Stromal cell of bone marrow (primary cell): ENCODE measurements at places on chromosomes 2 and 18.

GRCh38 chr2:107817378-107817777, 9.3 kb upstream of the RGPD4 start:
- DNase-seq, result no peak

DNA sequence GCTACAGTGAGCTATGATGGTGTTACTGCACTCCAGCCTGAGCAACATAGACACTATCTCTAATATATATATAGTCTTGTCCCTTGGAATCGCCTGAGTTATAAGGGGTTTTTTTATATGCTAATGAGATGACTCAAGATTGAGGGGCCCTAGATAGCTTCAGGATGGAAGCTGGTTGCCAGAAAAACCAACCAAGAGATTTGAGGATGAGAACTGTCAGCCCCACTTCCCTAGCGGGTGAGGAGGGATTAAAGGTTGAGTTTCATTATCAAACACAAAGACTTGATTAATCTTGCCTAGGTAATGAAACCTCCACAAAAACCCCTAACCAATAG, 12.6 kb upstream of the GALM start:
- DNase-seq, result no peak

- DNase-seq, result no peak
Measured at GRCh38 chr2:144479659-144480058, 40.3 kb downstream of the ZEB2 start.

GRCh38 chr2:127485694-127486071, 40.6 kb downstream of the IWS1 start:
- no peak for DNase-seq

- DNase-seq, result no peak
Measured at GRCh38 chr2:127661949-127662510, 13.3 kb downstream of the LIMS2 start.

DNA sequence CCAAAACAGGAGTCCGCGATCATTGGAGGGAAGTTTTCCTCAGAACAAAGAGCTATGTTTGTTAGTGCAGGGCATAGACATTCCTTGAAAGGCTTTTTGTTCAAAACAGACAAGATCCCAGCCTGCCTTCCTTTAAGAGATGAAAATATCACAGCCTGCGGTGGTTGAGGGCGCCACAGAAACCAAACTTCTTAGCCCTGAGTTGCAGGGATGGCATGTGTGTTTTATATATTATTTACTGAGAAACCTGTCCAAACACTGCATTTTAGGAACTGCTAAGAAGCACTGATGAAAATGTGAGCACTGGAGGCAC, 57.5 kb upstream of the TMEM178A start:
- DNase-seq, result no peak

DNA sequence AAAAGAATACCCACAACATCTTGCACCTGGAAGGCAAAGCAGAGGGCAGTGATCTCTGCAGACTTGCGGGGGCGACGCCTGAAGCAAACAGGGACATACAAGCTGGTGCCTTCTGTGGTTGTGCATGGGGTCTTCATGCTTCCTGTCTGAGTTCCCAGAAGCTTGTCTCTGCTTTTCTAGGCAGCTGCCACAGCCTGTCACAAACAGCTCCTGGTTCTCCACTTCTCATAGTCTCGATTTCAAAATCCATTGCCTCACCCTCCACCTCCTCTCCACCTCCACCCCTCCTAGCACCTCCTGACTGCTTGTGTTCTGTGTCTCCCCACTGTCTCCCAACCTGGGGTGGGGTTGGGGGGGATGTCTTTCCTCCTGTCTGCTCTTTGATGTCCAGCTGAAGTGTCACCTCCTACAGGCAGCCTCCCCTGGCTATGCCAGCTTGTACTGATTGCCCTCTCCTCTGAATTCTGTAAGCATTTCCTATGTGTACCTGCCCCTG, 1.7 kb upstream of the PROC start:
- DNase-seq, result no peak

DNA sequence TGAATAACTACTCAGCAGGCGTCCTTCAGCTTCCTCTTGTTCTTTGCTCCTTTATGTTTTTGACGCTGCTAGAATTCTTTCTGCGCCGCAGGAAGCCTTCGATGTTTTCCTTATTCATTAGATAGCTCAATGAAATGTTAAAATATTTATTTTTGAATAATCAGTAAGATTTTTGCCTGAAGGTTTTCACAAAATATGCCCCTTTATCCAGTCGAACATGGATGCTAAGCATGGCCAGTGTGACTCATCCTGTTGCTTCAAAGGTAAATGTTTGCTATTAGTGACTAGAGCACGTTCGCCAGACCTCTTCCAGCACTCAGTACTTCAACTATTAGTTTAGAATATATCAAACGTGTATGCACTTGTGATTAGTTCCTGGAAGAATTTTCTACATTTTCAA, 7.6 kb upstream of the MEIS1 start:
- DNase-seq, result no peak

GRCh38 chr2:18754286-18754685, 164.9 kb upstream of the NT5C1B start:
- no peak for DNase-seq

DNA sequence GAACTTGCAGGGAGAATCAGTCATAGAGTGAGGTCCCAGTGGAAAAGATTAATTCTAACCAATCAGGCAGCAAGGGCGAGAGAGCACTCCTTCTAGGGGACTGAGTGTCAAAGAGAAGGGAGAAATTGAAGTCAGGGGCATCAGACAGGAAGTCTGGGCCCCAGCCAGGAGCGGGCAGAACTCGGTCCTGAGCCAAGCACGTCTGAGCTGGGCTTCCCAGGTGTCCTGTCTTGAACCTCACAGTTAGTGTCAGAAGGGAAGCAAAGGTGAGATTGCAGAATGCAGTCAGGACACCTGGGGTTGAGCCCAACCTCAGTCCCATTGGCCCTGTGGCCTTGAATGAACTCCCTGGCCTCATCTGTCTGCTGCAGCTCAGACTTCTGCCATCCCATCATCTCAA, 220.9 kb downstream of the SMAD2 start:
- DNase-seq, result no peak

DNA sequence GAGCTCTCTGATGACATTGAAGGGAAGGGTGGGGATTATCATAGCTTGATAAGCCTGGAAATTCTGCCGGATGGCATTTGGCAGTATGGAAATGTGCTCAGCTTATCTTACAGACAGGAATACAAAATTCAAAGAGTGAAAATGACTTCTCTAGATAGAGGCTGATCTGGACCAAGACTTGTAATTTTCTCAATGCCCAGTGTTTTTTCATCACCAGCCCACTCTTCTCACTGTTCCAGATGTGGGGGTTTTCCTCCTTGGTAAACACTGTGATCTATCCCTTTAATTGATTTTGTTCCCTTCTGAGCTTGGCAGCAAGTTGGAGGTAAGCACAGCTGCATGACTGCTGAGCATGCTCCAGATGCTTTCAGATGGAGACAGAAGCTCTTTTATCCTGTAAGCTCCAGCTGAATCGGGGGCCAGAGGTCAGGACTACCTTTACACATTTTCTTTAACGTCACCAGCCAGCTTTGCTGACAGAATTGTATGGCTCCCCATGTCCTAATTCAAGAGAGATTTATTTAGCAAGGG, 287.4 kb upstream of the TCF4 start:
- no peak for DNase-seq

- DNase-seq, result no peak
Measured at GRCh38 chr2:53690876-53691275, 76.7 kb upstream of the CHAC2 start.

DNA sequence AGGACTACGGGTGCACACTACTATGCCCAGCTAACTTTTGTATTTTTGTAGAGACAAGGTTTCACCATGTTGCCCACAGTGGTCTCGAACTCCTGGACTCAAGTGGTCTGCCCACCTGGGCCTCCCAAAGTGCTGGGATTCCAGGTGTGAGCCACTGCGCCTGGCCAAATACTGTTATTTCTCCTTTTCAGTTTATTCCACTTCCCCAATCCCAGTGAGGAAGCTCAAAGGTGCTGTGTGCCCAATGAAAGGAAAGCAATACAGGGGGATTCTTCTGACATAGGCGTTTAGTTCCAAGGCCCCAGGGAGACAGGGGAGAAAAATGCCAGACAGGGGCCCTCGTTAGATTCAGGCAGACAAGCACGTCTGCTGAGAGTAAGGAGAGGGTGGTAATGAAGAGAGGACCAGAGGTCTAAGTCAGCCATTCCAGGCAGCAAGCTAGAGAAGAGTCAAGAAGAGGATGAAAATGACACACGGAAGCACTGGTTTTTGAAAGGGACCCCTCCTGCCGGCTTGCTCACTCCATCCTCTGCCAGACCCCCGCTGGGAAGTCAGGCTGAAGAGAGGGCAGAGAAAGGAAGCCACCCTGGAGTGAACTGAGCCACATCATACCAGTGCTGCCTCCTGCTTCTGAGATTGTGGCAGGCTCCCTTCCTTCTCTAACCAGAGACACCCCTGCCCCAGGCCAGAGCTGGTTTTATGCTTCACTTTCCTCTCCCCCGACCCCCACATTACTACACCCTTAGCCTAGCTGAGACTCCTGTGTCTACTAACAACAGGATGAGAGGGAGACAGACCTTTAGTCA, 6.7 kb downstream of the INO80C start:
- DNase-seq, result no peak

GRCh38 chr2:207078186-207078798, 87.5 kb downstream of the KLF7 start:
- DNase-seq, result no peak

DNA sequence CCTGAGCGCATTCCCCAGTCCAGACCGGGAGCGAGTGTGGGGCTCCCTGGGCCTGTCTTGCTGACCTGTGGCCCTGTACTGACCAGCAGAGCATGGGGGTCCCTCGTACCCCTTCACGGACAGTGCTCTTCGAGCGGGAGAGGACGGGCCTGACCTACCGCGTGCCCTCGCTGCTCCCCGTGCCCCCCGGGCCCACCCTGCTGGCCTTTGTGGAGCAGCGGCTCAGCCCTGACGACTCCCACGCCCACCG, 5.3 kb downstream of the NEU4 start:
- no peak for DNase-seq

GRCh38 chr2:953975-954686, 3.5 kb downstream of the SNTG2 start:
- peak; percentile 26 for DNase-seq

- no peak for DNase-seq
Measured at GRCh38 chr2:221673248-221673647, 101.1 kb upstream of the EPHA4 start.

GRCh38 chr2:215405722-215406581, 29.9 kb downstream of the FN1 start:
- DNase-seq, result no peak

DNA sequence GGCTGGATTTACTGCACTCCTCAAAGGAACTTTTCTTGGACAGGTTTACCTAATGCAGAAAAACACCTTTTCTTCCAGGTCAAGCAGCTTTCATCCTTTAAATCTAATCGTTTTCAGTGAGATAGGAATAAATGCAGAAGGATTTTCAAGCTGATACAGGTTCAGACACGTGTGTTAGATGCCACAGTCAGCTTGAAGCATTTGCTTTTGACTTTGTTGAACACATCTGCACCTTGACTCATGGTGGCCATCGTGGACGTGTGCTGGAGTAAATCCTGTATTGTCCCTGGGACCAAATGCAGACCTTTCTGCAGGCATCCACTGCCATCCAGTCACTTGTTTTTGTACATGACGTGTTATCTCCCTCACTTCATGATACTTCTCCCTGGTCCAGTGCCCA, 61.9 kb downstream of the KLHL29 start:
- no peak for DNase-seq

- DNase-seq, result no peak
Measured at GRCh38 chr18:33831424-33831823, 253.4 kb downstream of the ASXL3 start.

DNA sequence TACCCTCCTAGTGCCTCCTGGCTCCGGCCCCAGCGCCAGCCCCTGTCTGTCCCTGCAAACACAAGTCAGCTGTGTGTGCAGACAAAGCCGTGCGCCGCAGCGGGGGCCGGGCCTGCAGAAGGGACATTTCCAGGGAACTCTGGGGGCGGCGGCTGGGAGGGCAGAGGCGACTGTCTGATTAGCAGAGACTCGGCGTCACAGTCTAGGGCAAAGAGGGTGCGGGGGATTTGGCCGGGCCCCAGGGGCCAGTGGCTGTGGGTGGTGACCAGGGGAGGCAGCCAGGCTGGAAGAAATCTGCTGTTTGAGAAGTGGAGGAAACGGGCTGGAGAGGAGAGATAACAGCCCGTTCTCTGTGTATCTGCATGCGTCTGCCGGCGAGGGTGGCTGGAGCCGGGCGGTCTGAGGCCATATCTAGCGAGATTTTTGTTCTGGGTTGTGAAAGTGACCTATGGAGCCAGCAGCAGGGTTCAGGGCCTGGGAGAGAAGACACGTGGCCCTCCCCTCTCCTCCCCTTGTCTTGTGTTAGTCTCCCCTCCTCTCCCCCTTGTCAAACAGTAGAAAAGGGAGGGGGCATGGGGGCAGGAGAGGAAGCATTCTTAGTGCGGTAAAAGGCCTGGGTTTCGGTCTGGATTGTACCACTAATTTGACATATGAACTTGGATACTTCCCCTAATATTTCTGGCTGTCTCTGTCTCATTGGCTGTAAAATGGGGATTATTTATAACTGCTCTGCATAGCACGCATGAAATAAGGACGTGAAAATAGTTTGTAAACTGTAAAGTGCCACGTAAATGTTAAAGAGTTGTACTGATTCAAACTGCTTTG, 169.4 kb downstream of the SMAD7 start:
- DNase-seq, result no peak

DNA sequence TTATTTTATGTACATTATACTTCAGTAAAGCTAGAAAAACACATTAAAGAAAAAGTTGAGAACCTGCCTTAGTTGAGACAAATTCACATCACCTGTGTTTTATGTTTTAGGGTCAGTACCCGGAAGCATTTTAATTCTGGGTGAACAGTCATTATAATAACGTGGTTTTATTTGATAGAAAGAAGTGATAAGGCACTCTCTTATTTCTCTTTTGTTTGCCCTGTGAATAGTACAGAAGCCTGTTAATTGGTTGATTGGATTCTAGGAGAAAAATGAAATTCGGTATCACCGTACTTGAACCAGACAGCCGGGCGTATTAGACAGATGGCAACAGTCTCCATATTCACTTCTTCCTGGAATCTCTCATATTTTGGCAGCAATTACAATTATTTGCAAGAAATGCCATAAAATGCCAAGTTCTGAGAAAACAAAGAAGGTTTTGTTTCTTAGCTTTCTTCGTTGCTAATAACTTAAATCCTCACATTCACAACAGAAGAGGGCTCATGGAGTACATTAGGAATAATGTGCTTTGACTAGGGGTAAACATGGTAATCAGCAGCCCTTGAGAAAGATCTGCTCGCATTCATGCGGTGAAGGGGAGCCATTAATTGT, 168.7 kb upstream of the RASGRP3 start:
- no peak for DNase-seq

GRCh38 chr2:25524507-25524906, 148.9 kb downstream of the DTNB start:
- DNase-seq, result no peak

GRCh38 chr2:18519914-18520450, 40.5 kb downstream of the RDH14 start:
- DNase-seq, result no peak

- DNase-seq, result peak; percentile 58
Measured at GRCh38 chr2:229586746-229587705, 127.3 kb downstream of the DNER start.

DNA sequence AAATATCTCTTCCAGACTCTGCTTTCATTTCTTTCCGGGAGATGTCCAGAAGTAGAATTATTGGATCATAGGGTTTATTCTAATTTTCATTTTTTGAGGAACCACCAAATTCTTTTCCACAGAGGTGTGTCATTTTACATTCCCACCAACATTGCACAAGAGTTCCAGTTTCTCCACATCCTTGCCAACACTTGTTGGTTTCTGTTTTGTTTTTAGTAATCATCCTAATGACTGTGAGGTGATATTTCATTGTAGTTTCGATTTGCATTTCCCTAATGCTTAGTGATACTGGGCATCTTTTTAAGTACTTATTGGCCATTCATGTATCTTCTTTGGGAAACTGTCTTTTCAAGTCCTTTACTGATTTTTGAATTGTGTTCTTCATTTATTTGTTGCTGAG, 513.1 kb downstream of the PARD3B start:
- no peak for DNase-seq
